ENCODE measurements at places on chromosomes 3 and 15. TPM values are rescaled to one million over a fixed set of nuclear protein-coding genes. Genes with fewer than 3 reads are reported as not detected.

- no peak overlapping the region for H3K4me3 ChIP-seq
- no peak for DNase-seq
- H3K36me3 ChIP-seq = peaks cover 18% of the 10 kb centered on the region
- H3K27me3 ChIP-seq = no peaks in the 10 kb centered on the region
Observed at GRCh38 chr15:94346282-94346681, 114.9 kb downstream of the MCTP2 start.

DNA sequence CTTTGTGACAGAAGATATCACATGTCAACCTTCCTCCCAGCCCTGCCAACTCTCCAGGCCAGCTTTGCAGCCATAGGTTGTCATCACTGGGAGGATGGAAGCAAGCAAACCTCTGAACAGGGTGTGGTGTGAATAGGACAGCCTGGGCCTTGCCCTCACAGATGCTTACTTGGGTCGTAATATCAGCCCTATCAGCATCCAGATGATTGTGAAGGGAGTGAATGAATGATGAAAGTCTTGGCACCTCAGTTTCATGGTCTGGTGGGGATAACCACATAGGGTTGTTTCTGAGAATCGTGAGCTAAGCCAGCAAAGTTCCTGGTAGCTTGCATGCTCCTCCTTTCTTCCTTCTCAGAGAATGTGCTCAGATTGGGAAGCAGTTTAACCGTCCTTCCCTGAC lies 55.1 kb upstream of the POLR2M start:
- no peaks in the 10 kb centered on the region for H3K27me3 ChIP-seq
- DNase-seq = no peak
- H3K4me1 ChIP-seq = peaks cover 9% of the 10 kb centered on the region
- no peaks in the 10 kb centered on the region for H3K36me3 ChIP-seq
- no peak overlapping the region for H3K27ac ChIP-seq

DNA sequence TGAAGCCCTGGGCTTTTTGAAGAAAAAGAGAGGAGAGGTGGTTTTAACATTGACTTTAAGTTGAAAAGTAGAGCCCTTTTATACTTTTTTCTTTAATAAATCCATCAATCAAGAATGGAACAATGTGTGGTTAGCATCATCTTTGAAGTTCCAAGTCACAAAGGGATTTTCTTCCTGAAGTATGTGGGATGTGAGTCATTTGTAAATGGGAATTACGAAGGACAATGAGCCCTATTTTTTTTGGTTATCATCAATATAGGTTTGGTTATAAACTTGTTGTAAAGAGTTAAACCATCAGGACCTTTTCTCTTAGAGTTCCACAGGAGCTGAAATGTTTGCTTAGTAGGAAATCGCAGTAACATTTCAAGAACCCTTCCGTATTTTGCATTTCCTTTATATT lies 38.3 kb downstream of the PIK3CA start:
- no peak overlapping the region for H3K27ac ChIP-seq
- no peaks in the 10 kb centered on the region for H3K27me3 ChIP-seq
- H3K4me1 ChIP-seq = peaks cover 51% of the 10 kb centered on the region

DNA sequence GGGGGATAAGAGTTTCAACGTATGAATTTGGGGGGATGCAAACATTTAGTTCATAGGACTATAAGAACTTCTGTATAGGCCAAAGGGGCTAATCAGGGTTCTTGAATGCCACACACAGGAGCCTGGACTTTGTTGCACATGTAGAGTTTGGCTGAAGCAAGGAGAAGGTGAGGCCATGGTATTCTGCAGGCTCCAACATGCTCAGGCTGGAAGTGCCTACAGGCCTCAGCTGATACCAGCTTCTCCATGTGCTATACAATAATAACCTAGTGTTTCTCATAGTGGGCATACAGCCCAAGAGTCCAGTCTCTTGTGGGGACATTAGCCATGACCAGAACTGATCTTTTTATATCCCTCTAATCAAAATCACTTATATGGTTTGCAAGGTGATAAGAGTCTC lies 399.7 kb upstream of the MCTP2 start:
- H3K27ac ChIP-seq = no peak overlapping the region
- no peaks in the 10 kb centered on the region for H3K36me3 ChIP-seq
- H3K4me1 ChIP-seq = no peaks in the 10 kb centered on the region
- DNase-seq = no peak

The UNC45A gene
- 50.4 TPM for total RNA-seq

The BRK1 gene
- total RNA-seq = 116 TPM

The SKOR1 gene
- 0.41 TPM for total RNA-seq

The KLHL40 gene
- not detected for total RNA-seq

The LMAN1L gene
- total RNA-seq = not detected

The CHRNB4 gene
- not detected for total RNA-seq

The CCR3 gene
- not detected for total RNA-seq

Data from lower lobe of right lung (tissue), 2 donors.